ENCODE measurements at places on chromosomes 2 and 18. TPM values are rescaled to one million over a fixed set of nuclear protein-coding genes. Genes with fewer than 3 reads are reported as not detected.

The STARD6 gene
- not detected for total RNA-seq

The GNLY gene
- total RNA-seq, result 0.72 TPM

The PLEKHB2 gene
- total RNA-seq, result 118 TPM

The REG3G gene
- total RNA-seq, result not detected

Data from stomach (tissue), 19 donors.